Activated CD8-positive, alpha-beta T cell treated with anti-CD3 and anti-CD28 coated beads for 36 hours (primary cell): ENCODE measurements at places on chromosomes 12 and 14. TPM values are rescaled to one million over a fixed set of nuclear protein-coding genes. Genes with fewer than 3 reads are reported as not detected.

The TMEM132D gene
- total RNA-seq, result not detected

The FAIM2 gene
- total RNA-seq, result 0.56 TPM

GRCh38 chr12:67441736-67442346 lies 172.7 kb downstream of the CAND1 start:
- no peak overlapping the region for H3K27ac ChIP-seq
- H3K4me3 ChIP-seq, result no peak overlapping the region
- H3K36me3 ChIP-seq, result no peaks in the 10 kb centered on the region
- H3K27me3 ChIP-seq, result no peaks in the 10 kb centered on the region

DNA sequence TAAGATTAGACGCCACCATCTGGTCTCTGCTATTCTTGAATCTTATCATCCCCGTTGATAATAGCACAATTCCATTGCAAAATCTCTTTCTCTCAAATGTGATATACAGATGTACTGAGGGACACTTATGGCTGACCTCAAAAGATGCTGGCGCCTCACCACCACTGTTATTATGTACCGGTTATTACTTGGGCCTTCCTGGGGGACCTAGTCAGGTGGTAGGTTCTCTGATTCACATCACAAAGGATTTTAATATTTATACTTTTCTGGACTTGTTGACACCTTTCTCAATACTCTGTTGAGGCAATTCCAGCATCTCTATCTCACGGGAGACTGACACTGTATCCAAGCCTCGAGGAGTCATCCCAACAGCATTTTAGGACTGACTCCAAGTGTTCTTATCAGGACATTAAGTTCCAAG lies 21.3 kb upstream of the FAM234B start:
- no peaks in the 10 kb centered on the region for H3K4me1 ChIP-seq
- H3K27ac ChIP-seq, result no peak overlapping the region
- DNase-seq, result no peak
- H3K36me3 ChIP-seq, result no peaks in the 10 kb centered on the region
- H3K4me3 ChIP-seq, result no peak overlapping the region
